ENCODE measurements at places on chromosomes 3 and 15. TPM values are rescaled to one million over a fixed set of nuclear protein-coding genes. Genes with fewer than 3 reads are reported as not detected.

The KLHDC8B gene
- polyA plus RNA-seq, result 0.80 TPM

DNA sequence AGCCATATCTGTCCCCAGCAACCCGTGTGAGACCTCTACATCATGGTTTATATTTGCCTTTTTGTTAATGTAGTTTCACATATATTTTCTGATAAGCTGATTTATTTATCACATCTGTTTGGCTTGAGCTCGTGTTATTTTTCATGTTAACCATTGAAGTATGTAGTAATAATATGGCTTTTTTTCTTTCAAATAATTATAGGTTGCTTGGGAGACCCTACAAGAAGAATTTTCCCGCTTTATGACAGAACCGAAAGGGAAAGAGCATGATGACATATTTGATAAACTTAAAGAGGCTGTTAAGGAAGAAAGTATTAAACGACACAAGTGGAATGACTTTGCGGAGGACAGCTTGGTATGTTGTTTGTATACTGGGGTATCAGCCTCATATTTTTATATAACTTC, 63.9 kb downstream of the OPA1 start:
- no peak overlapping the region for H3K27ac ChIP-seq
- H3K4me3 ChIP-seq, result no peak overlapping the region
- DNase-seq, result no peak
- H3K4me1 ChIP-seq, result no peaks in the 10 kb centered on the region

DNA sequence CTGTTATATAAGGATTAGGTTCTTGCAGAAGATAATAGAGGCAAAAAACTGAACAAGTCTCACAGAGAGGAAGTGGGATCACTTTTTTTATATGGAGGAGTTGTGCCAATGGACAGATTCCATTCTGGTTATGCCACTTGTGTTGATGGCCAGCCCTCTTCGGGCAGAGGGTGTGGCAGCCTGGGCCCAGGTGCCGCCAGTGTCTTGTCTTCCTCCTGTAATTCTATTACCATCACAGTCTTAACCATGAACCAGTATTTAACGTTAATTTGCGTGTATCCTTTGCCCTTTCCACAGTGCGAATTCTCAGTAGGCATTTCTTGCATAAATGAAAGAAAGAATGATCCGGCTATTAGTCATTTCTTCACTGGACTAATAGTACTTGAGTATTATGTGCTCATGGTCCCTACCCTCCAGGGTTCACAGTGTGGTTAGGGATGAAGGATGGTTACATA, 7.0 kb upstream of the USP4 start:
- H3K4me1 ChIP-seq, result peaks cover 42% of the 10 kb centered on the region
- peak overlapping the region; percentile 89 for H3K27ac ChIP-seq
- H3K27me3 ChIP-seq, result no peaks in the 10 kb centered on the region
- H3K36me3 ChIP-seq, result no peaks in the 10 kb centered on the region
- no peak for DNase-seq

- H3K4me3 ChIP-seq, result no peak overlapping the region
- no peak overlapping the region for H3K27ac ChIP-seq
- DNase-seq, result no peak
- H3K36me3 ChIP-seq, result no peaks in the 10 kb centered on the region
- no peaks in the 10 kb centered on the region for H3K27me3 ChIP-seq
Observed at GRCh38 chr15:29403772-29404171, 134.2 kb upstream of the NSMCE3 start.

The CGNL1 gene
- not detected for polyA plus RNA-seq

GRCh38 chr15:90931828-90932659, at the start of gene HDDC3:
TSS of gene HDDC3 (minus strand) at chr15:90932549. CDS start at chr15:90932540, 9 bp downstream.
- H3K27ac ChIP-seq, result peak within 1 kb of the TSS; percentile 85
- peaks cover 35% of the 10 kb centered on the region for H3K4me1 ChIP-seq
- peak within 1 kb of the TSS; percentile 90 for H3K4me3 ChIP-seq
- DNase-seq, result peak; percentile 63
- no peaks in the 10 kb centered on the region for H3K36me3 ChIP-seq
- H3K27me3 ChIP-seq, result no peaks in the 10 kb centered on the region

DNA sequence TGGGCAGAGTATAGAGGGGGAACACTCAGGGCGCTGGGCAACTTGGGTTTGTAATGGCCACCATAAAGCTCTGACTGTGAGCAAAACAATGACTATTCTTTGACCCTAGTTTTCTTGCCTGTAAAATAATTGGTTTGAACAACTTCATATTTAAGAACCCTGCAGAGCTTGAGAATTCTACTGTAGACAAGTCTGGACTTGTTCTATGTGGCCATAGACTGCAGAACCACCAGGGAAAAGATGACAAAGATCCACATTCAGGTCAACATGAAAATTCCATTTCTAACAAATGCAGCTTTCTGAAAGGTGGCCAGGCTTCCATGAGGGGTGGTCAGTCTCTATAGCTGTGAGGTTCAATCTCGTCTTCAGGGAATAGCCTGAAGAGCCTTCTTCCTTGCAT, 239.4 kb upstream of the LRRN1 start:
- H3K36me3 ChIP-seq, result no peaks in the 10 kb centered on the region
- H3K27me3 ChIP-seq, result no peaks in the 10 kb centered on the region
- no peak overlapping the region for H3K4me3 ChIP-seq
- no peaks in the 10 kb centered on the region for H3K4me1 ChIP-seq

DNA sequence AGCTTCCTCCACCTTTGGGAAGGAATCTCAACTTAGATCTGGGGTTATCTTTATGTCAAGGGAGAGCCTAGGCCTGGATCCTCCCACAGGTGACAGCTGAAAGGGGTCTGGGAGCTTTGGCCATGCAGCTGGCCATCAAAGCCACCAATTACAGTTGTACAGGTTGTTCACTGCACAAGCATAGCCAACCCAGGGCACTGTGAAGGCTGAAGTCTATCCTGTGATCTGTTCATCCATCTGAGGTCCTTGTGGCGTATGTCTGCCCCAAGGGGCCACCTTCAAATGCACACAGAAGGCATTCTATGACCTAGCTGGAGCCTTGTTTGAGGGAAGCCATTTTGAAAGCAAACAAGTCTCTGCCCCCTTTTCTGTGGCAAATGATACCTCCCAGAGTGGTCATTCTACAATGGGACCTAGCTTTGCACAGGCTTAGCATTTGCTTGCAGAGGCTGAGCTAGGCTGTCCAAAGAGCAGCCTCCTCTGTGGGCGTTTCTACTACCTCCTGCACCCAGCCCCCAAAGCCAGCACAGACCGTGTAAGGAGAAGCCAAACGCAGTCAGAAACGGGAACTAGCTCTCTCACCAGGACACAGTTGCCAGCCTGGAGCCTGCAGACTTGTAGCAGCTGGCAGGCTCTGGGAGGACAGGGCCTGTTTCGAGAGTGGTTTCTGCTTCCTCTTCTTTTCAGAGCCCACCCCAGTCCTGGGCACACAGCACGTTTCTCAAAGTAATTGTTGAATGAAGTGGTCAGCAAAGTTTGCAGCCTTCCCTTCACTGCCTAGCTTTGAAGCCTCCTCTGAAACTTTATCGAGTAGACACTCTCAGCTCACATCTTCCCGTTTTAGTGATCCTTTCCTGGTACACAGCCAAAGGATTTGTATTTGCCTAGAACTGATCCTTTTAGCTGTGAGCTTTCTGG, 157.3 kb upstream of the SMAD3 start:
- no peaks in the 10 kb centered on the region for H3K36me3 ChIP-seq
- no peak overlapping the region for H3K4me3 ChIP-seq
- H3K27ac ChIP-seq, result no peak overlapping the region
- peak; percentile 39 for DNase-seq
- no peaks in the 10 kb centered on the region for H3K27me3 ChIP-seq

- H3K36me3 ChIP-seq, result no peaks in the 10 kb centered on the region
- no peak overlapping the region for H3K27ac ChIP-seq
- no peak for DNase-seq
- no peaks in the 10 kb centered on the region for H3K4me1 ChIP-seq
- no peak overlapping the region for H3K4me3 ChIP-seq
Observed at GRCh38 chr3:160038862-160039562, 50.4 kb downstream of the IL12A start.

- DNase-seq, result no peak
- no peak overlapping the region for H3K4me3 ChIP-seq
- H3K27ac ChIP-seq, result no peak overlapping the region
- no peaks in the 10 kb centered on the region for H3K4me1 ChIP-seq
- H3K27me3 ChIP-seq, result peaks cover 3% of the 10 kb centered on the region
Observed at GRCh38 chr3:188559072-188559429, 405.1 kb downstream of the LPP start.

GRCh38 chr3:129460155-129460554, 20.1 kb downstream of the IFT122 start:
- H3K36me3 ChIP-seq, result no peaks in the 10 kb centered on the region
- no peak overlapping the region for H3K27ac ChIP-seq
- no peak overlapping the region for H3K4me3 ChIP-seq
- peaks cover 12% of the 10 kb centered on the region for H3K4me1 ChIP-seq

DNA sequence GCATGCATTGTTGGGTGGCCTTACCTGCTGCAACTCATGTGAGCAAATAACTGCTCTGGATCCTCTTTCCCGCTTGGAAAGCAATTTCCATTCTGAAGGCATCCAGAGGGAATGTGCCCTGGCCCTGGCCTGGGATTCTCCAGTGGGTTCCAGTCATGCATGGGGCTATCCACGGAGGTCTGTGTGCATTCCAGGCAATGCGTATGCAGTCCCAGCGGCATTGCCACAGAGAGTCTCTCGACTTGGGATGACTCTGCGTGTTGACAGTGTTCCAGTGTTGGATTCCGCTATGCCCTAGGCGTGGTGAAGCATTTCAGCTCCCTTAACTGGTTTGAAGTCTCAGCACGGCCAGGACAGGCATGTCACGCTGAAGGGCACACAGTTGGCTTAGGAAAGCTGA, 113.9 kb downstream of the SNRPN start:
- H3K27me3 ChIP-seq, result no peaks in the 10 kb centered on the region
- H3K27ac ChIP-seq, result no peak overlapping the region
- no peak overlapping the region for H3K4me3 ChIP-seq
- no peak for DNase-seq

The PTH1R gene
- not detected for polyA plus RNA-seq

DNA sequence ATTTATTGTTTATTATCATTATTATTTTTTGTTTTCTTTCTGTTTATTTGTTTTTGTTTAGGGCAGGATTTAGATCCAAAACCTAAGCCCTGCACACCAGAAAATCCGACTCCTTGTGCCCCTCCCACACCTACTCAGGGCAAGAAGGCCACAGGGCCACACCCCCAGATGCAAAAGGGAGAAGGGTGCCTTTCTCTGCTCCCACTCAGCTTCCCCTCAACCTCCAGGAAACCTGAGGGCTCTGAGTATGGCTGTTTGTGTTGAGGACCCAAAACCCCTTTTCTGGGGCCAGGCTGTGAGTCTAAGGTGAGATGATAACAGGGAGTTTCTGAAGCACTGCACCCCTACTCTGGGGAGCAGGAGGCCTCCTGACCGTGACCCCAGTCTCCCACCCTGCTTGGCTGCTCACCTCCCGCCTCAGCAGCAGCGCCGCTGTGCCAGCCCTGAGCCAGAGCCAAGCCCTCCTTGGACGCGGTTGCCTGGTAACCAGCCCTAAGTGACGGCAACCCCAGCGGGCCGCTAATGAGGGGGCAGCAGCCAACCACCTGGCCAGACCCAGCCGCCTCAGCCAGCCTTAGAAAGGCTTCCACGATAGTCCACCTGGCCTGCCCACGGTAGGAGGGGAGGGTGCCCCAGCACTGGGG, 6.4 kb upstream of the C15orf39 start:
- H3K36me3 ChIP-seq, result no peaks in the 10 kb centered on the region
- DNase-seq, result no peak
- no peak overlapping the region for H3K27ac ChIP-seq
- H3K27me3 ChIP-seq, result no peaks in the 10 kb centered on the region
- H3K4me1 ChIP-seq, result peaks cover 29% of the 10 kb centered on the region

The ITPKA gene
- polyA plus RNA-seq, result 0.10 TPM

DNA sequence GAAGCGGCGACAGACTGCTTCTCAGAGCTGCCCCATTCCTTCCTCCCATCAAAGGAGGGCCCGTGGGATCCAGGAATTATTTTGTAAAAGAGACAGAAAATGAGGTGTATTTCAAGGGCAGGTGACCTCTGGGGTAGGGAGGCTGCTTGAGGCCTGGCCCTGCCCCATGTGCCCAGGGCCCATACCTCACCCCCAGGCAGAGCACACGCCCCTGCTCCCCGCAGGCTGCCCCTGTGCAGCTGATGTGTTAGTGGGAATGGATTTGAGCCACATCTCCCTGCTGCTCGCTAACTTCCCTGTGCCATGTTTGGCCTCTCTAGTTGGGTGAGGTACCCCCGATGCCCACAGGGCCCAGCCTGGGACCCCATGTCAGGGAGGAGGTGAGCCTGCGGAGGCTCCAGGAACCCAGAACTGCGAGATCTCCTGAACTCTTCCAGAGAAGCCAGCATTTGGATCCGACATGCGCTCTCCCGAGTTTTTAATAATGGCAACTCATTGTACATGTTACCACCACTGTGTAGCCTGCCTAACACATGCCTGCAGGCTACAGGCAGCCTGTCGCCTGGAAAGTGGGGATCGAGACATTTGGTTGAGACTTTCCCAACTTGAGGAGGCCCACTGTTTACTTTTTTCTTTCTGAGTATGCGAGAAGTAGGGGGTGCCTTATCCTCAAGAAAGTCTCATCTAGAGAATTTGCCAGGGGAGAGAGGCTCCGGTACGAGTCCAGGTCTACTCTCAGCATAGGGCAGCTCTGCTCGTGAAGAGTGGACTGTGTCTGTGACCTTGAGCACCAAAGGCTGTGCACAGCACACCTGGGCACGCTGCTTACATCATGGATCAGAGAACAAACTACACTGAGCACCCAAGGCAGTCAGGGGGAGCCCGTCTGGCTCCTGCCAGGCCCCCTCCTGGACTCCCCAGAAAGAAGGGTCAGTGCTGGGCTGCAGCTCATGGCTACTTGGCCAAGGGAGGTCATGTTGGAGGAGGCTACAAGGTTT, 36.1 kb downstream of the PCSK6 start:
- no peaks in the 10 kb centered on the region for H3K4me1 ChIP-seq
- H3K36me3 ChIP-seq, result no peaks in the 10 kb centered on the region
- peaks cover 7% of the 10 kb centered on the region for H3K27me3 ChIP-seq
- no peak overlapping the region for H3K27ac ChIP-seq
- no peak for DNase-seq
- no peak overlapping the region for H3K4me3 ChIP-seq

The CCRL2 gene
- polyA plus RNA-seq, result 1.7 TPM

The CPNE9 gene
- polyA plus RNA-seq, result not detected

GRCh38 chr3:110296885-110297284, 774.7 kb upstream of the NECTIN3 start:
- no peak overlapping the region for H3K4me3 ChIP-seq
- H3K36me3 ChIP-seq, result no peaks in the 10 kb centered on the region
- H3K4me1 ChIP-seq, result no peaks in the 10 kb centered on the region
- no peak for DNase-seq

The TEX264 gene
- polyA plus RNA-seq, result 54.2 TPM

Data from GM12878 (cell line).